ENCODE measurements at places on chromosomes 5 and 9. TPM values are rescaled to one million over a fixed set of nuclear protein-coding genes. Genes with fewer than 3 reads are reported as not detected.
A peak's percentile ranks its signal among the peaks of the same experiment; 100 is the strongest.

The IL33 gene
- total RNA-seq: 1.9 TPM

The CA9 gene
- 0.76 TPM for total RNA-seq

The GTF3C5 gene
- 48.4 TPM for total RNA-seq

The CATSPER3 gene
- total RNA-seq: 1.4 TPM

The THBS4 gene
- total RNA-seq: 1.3 TPM

DNA sequence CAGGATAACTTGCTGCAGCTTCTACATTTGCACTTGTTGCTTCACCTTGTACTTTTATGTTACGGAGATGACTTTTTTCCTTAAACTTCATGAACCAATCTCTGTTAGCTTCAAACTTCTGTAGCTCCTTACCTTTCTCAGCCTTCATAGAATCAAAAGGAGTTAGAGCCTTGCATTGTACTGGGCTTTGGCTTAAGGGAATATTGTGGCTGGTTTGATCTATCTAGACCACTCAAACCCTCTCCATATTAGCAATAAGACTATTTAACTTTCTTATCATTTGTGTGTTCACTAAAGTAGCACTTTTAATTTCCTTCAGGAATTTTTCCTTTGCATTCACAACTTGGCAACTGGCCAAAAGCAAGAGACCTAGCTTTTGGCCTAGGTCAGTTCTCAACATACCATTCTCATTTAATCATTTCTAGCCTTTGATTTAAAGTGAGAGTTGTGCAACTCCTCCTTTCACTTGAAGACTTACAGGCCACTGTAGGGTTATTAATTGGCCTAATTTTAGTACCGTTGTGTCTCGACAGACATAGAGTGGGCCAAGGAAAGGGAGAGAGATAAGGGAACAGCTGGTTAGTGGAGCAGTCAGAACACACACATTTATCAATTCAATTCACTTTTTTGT, 63.7 kb downstream of the SHOC1 start:
- no peak overlapping the region for H3K4me3 ChIP-seq
- H3K4me1 ChIP-seq: peaks cover 18% of the 10 kb centered on the region
- DNase-seq: peak; percentile 29
- no peaks in the 10 kb centered on the region for H3K27me3 ChIP-seq
- H3K27ac ChIP-seq: peak overlapping the region; percentile 45
- H3K36me3 ChIP-seq: peaks cover 6% of the 10 kb centered on the region

DNA sequence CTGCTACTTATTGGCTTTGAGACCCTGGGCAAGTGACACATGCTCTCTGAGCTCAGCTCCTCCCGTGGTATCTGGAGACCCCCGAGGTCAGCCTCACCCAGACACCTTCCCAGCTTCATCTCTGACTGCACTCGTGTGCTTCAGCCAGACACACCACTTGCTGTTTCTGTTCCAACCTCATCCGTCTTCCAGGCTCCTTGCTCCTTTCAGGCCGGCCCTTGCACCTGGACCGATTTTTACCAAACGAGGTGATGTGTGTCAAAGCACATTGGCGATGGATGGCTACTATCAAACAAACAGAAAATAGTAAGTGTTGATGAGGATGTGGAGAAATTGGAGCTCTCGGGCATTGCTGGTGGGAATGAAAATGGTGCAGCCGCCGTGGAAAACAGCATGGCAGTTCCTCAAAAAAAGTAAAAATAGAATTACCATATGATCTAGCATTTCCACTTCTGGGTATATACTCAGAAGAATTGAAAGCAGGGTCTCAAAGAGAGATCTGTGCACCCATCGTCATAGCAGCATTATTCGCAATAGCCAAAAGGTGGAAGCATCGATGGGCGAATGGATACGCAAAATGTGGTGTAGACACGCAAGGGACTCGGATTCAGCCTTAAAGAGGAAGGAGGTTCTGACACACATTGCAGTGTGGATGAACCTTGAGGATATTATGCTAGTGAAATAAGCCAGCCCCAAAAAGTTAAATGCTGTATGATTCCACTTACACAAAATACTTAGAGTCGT, 96.1 kb upstream of the IER5L start:
- H3K4me3 ChIP-seq: no peak overlapping the region
- no peak for DNase-seq
- no peak overlapping the region for H3K27ac ChIP-seq
- peaks cover 34% of the 10 kb centered on the region for H3K4me1 ChIP-seq
- H3K36me3 ChIP-seq: no peaks in the 10 kb centered on the region

Measured in Calu3 (cell line).